ENCODE measurements at places on chromosomes 2 and 18. TPM values are rescaled to one million over a fixed set of nuclear protein-coding genes. Genes with fewer than 3 reads are reported as not detected.

Gene FSHR
- total RNA-seq, result 0.74 TPM

Gene AQP12B
- total RNA-seq, result not detected

Gene SPHKAP
- 0.07 TPM for total RNA-seq

Gene KCNG2
- total RNA-seq, result not detected

Gene ERFE
- total RNA-seq, result 1.3 TPM

Gene DSEL
- 5.9 TPM for total RNA-seq

Gene CD226
- 0.55 TPM for total RNA-seq

Gene ZBTB7C
- total RNA-seq, result 0.57 TPM

Gene CCDC68
- 2.9 TPM for total RNA-seq

Gene HOXD4
- not detected for total RNA-seq

Gene CYP27C1
- total RNA-seq, result 8.0 TPM

Gene PROM2
- total RNA-seq, result 14.2 TPM

GRCh38 chr18:76928179-76928868 is 106.0 kb downstream of the ZNF236 start:
- H3K27me3 ChIP-seq, result no peaks in the 10 kb centered on the region
- H3K27ac ChIP-seq, result no peak overlapping the region
- H3K36me3 ChIP-seq, result peaks cover 16% of the 10 kb centered on the region
- H3K4me1 ChIP-seq, result no peaks in the 10 kb centered on the region
- DNase-seq, result no peak
- H3K4me3 ChIP-seq, result no peak overlapping the region

DNA sequence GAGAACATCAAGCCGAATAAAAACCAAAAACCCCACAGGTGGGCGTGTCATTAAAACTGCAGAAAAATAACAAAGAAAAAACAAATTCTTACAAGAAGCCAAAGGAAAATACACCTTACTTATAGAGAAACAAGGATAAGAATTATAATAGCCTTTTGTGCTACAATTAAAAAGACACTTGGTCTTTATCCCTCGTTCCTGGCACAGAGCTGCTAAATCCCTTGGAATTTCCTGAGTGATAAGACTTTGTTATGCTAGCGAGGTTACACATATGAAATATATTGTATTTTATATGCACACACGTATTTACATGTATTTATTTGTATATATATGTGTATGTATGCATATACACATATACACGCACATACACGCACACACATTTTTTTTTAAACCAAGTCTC is 325.3 kb upstream of the TFPI start:
- H3K27ac ChIP-seq, result no peak overlapping the region
- DNase-seq, result no peak
- H3K36me3 ChIP-seq, result no peaks in the 10 kb centered on the region
- H3K4me3 ChIP-seq, result no peak overlapping the region

DNA sequence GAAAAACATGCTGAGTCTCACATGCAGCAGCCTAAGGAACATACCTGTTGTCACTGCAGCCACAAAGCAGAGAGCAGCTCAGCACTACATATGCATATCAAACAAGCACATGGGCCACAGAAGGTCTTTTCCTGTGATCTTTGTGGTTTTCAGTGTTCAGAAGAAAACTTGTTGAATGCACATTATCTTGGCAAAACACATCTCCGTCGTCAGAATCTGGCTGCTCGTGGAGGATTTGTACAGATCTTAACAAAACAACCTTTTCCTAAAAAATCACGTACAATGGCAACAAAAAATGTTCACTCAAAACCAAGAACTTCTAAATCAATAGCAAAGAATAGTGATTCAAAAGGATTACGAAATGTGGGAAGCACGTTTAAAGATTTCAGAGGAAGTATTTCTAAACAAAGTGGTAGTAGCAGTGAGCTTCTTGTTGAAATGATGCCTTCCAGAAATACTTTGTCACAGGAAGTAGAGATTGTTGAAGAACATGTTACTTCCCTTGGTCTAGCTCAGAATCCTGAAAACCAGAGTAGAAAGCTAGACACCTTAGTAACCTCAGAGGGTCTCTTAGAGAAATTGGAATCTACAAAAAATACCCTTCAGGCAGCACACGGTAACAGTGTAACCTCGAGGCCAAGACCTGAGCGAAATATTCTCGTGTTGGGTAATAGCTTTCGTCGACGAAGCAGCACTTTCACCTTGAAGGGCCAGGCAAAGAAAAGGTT is 34.1 kb downstream of the ZNF407 start:
- H3K36me3 ChIP-seq, result peaks cover 13% of the 10 kb centered on the region
- peaks cover 7% of the 10 kb centered on the region for H3K4me1 ChIP-seq
- H3K4me3 ChIP-seq, result no peak overlapping the region
- DNase-seq, result no peak
- H3K27ac ChIP-seq, result no peak overlapping the region
- no peaks in the 10 kb centered on the region for H3K27me3 ChIP-seq

DNA sequence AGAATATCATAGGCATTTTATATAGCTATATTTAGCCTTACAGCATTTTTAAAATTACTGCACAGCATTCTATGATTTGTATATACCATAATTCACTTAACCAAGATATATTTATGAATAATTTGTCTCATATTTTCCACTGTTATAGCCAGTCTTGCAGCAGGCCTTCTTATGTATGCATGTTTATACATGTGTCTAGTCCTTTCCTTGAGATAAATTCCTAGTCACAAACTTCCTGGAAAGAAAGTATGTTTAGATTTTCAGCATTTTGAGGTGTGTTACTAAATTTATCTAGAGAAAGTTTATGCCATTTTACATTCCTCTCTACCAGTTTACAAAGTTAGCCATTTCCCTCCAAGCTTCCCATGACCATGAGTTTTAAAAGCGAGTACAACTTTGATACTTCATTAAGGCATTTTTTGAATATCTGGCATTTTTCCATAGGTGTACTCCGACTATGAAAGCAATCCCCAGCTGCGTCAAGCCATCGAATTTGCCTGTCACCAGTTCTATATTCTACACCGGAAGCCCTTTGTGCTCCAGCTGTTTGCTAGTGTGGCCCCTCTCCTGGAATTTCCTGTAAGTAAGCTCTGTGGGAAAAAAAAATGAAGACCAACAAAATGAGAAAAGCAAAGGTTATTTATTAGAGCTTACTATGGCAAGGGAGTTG is 59.4 kb upstream of the RPE start:
- no peak overlapping the region for H3K27ac ChIP-seq
- no peaks in the 10 kb centered on the region for H3K4me1 ChIP-seq
- H3K4me3 ChIP-seq, result no peak overlapping the region
- no peaks in the 10 kb centered on the region for H3K36me3 ChIP-seq
- no peak for DNase-seq

DNA sequence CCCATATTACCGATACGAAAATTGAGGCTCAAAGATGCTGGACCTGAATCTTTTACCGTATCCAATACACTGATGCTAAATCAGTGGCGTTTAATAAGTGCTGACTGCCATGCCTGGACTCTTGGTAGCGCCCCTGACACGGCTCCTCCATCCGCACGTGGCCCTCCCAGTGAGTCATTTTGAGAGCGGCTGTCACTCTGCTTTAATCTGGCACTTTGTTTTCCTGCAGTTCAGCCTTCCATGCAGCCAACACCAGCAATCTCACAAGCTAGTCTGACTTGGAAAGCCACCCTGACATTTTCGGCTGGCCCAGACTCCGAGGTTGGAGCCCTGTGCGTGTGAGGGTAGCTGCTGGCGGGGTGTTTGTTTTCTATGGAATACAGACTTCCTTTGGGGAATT is 155.1 kb upstream of the LMAN1 start:
- peaks cover 28% of the 10 kb centered on the region for H3K4me1 ChIP-seq
- no peaks in the 10 kb centered on the region for H3K36me3 ChIP-seq
- no peak for DNase-seq
- peak overlapping the region; percentile 42 for H3K27ac ChIP-seq
- peaks cover 47% of the 10 kb centered on the region for H3K27me3 ChIP-seq
- no peak overlapping the region for H3K4me3 ChIP-seq

- no peak overlapping the region for H3K27ac ChIP-seq
- H3K4me3 ChIP-seq, result no peak overlapping the region
- H3K27me3 ChIP-seq, result no peaks in the 10 kb centered on the region
- no peak for DNase-seq
- no peaks in the 10 kb centered on the region for H3K4me1 ChIP-seq
- H3K36me3 ChIP-seq, result no peaks in the 10 kb centered on the region
Observed at GRCh38 chr2:224284134-224284946, 117.6 kb downstream of the FAM124B start.

- H3K36me3 ChIP-seq, result peaks cover 12% of the 10 kb centered on the region
- peaks cover 3% of the 10 kb centered on the region for H3K4me1 ChIP-seq
- DNase-seq, result no peak
- H3K27ac ChIP-seq, result peak overlapping the region; percentile 14
- no peaks in the 10 kb centered on the region for H3K27me3 ChIP-seq
Observed at GRCh38 chr2:120179396-120179795, 43.8 kb downstream of the TMEM185B start.

DNA sequence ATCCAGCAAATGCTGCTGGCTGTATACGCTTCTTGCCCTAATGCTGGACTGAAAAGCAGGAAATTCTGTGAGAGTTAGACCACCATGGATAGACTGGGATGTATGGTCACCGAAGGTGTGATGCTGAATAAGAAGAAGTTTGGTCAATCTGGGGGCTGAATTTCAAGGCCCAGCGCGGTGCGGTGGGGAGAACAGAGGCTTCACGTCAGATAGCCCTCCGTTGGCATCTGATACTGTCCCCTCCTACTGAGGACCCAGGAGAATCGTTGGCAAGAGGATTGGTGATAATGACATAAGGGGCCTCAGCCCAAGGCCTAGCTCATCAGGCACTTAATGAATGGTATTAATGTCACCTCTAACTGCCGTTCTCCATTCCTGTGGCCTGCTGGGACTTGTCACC is 97.3 kb upstream of the ST3GAL5 start:
- H3K27ac ChIP-seq, result no peak overlapping the region
- H3K4me3 ChIP-seq, result no peak overlapping the region
- H3K27me3 ChIP-seq, result peaks cover 2% of the 10 kb centered on the region
- H3K4me1 ChIP-seq, result peaks cover 13% of the 10 kb centered on the region
- DNase-seq, result peak; percentile 1

GRCh38 chr2:45293182-45293581 is 283.9 kb upstream of the SIX2 start:
- H3K36me3 ChIP-seq, result no peaks in the 10 kb centered on the region
- no peak overlapping the region for H3K4me3 ChIP-seq
- no peak for DNase-seq
- H3K27ac ChIP-seq, result no peak overlapping the region
- no peaks in the 10 kb centered on the region for H3K4me1 ChIP-seq

DNA sequence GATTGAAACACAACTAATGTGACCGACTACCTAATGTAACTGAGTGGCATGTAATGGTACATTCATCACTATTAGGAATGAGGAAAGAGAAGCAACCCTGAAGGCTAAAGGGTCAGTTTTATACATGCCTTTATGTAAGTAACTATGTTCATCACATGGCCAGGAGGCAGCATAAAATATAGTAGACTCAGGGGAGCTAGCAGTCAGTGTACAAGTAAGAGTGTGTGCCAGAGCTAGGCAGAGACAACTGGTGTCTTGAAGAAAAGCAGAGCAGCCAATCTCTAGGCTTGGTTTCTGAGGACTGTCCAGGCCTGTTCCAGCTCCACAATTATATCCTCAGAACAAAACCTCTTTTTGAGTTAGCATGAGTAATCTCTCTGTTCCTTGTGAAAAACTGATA is 18.1 kb downstream of the SMAD2 start:
- H3K27ac ChIP-seq, result no peak overlapping the region
- peaks cover 9% of the 10 kb centered on the region for H3K36me3 ChIP-seq
- H3K27me3 ChIP-seq, result no peaks in the 10 kb centered on the region
- H3K4me3 ChIP-seq, result no peak overlapping the region

GRCh38 chr2:113117541-113118262 is 9.7 kb upstream of the IL1RN start:
- no peak overlapping the region for H3K4me3 ChIP-seq
- H3K27me3 ChIP-seq, result peaks cover 23% of the 10 kb centered on the region
- no peaks in the 10 kb centered on the region for H3K36me3 ChIP-seq
- no peak overlapping the region for H3K27ac ChIP-seq

DNA sequence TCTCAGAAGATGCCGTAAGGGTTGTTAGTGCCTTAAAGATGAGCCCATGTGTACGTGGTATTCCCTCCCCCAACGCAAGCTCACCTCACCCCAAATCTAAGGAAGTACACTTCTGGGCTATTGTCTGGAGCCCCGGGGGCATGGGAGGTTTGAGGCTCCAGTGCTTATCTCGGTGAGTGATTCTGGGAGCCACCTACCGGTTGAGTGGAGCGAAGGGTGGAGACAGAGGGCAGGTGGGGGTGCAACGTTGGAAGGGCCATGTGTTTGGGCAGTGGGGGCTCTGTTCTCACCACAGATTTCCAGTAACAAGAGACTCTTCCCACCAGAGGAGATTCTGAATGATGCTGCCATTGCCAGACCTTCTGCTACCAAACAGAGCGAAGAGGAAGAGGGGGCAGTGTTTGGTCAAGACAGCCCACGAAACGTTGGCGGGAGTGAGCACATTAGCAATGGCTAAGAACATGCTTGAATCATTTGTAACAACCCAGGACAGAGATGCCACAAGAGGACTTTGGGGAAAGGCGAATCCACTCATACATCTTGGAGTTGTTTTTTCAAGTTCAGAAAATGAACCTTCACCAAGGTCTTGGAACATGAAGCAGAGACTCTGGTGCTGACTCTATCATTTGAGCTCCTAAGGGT is 38.7 kb downstream of the TWIST2 start:
- H3K36me3 ChIP-seq, result no peaks in the 10 kb centered on the region
- no peak overlapping the region for H3K4me3 ChIP-seq
- peaks cover 36% of the 10 kb centered on the region for H3K27me3 ChIP-seq
- H3K27ac ChIP-seq, result no peak overlapping the region
- H3K4me1 ChIP-seq, result no peaks in the 10 kb centered on the region

DNA sequence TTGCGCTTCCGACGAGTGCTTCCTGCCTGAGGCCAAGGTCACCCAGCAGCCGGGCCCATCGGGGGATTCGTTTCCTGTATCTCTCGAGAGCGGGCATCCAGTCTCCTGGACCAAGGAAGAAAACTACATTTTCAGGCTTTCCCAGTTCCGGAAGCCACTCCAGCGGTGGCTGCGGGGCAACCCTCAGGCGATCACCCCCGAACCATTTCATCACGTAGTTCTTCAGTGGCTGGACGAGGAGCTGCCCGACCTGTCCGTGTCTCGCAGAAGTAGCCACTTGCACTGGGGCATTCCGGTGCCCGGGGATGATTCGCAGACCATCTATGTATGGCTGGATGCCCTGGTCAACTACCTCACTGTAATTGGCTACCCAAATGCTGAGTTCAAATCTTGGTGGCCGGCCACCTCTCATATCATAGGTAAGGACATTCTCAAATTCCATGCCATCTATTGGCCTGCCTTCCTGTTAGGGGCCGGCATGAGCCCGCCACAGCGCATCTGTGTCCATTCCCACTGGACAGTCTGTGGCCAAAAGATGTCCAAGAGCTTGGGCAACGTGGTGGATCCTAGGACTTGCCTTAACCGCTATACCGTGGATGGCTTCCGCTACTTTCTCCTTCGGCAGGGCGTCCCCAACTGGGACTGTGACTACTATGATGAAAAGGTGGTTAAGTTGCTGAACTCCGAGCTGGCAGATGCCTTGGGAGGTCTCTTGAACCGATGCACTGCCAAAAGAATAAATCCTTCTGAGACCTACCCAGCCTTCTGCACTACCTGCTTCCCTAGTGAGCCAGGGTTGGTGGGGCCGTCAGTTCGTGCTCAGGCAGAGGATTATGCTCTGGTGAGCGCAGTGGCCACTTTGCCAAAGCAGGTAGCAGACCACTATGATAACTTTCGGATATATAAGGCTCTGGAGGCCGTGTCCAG is 1.0 kb downstream of the MARS2 start:
- peak overlapping the region; percentile 78 for H3K27ac ChIP-seq
- H3K4me1 ChIP-seq, result peaks cover 25% of the 10 kb centered on the region
- no peaks in the 10 kb centered on the region for H3K27me3 ChIP-seq
- no peak for DNase-seq
- no peaks in the 10 kb centered on the region for H3K36me3 ChIP-seq

GRCh38 chr2:219368690-219369191 is 19.0 kb downstream of the DNPEP start:
- peaks cover 13% of the 10 kb centered on the region for H3K4me1 ChIP-seq
- DNase-seq, result no peak
- H3K27ac ChIP-seq, result peak overlapping the region; percentile 15
